Stimulated activated CD4-positive, alpha-beta T cell treated with anti-CD3 and anti-CD28 coated beads, Interleukin-1b, Interleukin-23, amount 100 ng/mL, for 1 hour (primary cell): ENCODE measurements at places on chromosomes 3 and 15.

- no peak for DNase-seq
These were observed 221.7 kb upstream of the TLE3 start for GRCh38 chr15:70319466-70319865.

DNA sequence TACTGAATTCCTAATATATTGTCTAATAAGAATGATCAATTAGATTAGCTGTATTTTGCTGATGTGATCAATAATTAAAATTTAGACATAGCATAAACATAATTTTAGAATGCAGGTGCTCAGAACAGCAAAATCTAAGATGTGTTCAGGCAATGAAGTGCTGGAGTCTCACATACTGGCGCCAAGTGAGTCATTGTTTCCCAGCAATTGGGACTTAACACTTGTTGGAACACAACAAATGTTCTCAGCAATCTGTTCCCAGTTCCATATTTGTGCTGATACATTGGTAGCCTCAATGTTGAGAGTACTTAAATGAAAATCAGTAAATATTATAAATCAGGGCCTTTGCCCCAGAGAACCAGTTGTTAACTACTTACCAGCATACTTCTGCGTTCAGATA, 619.0 kb downstream of the ROBO1 start:
- no peak for DNase-seq

GRCh38 chr3:16817197-16817596, 67.6 kb upstream of the PLCL2 start:
- no peak for DNase-seq

GRCh38 chr3:181757694-181758306, 46.1 kb downstream of the SOX2 start:
- no peak for DNase-seq

DNA sequence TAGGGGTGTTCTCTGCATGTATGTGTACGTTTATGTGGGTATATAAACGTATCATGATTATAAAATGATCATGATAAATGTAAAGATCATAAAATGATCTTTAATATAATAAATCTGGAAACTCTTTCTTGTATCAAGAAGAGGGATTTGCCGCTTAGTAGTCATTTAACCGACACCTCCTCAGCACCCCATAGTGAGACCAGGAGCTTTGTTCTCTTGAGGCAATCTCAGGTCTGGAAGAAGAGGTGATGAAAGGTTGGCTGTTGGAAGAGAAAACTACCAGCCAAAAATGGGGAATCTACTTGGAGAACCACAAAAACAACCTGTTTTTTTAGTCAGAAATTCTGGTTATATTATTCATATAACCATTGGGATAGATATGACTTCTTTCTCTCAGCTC, 38.7 kb downstream of the TGFBR2 start:
- DNase-seq, result no peak

DNA sequence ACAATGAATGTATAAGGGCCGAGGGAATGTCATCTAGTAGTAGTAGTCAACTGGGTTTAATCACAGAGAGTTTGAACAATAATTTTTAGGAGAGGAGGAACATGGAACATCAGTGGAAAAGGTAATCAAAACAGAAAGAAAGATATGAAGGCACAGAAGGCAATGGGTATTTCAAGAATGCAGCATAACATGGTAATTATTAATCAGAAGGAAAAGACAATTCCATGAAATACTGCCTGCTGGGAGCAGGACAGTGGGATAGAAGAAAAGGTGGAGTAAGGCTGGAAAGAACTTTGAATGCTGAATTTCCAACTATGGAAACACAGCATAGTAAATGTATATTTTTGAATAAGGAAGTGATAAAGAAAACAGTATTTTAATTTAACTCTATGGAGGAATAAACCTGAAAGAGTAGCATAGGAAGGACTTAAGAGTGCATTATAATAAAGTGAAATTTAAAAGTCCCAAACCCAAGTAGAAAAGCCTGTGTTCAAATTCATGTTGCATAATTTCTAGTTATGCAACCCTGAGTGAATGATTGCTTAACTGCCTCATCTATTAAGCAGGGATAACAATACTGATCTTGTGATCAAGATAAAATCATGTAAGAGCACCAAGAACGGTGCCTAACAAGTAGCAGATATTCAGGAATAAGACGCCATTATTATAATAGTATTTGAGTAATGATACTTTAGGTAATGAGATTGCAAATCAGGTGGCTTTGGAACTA, 357.7 kb downstream of the TBC1D5 start:
- no peak for DNase-seq

DNA sequence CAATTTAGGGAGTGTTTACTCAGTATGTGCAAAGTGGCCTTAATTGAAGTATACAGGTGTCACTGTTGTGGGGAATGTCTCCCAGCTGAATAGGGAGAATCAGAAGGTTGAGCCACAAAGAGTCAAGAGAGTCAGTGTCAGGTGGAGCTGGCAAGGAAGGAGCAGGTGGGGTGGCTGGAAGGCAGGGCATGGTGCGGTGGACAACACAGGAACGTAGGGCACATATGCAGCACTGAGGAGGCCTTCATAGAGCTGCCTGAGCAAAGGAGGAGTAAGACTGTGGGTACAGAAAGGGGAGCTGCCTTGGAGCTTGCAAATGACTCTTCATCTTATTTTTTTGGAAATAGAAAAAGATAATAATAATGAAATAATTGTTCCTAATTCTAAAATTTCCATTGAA, 20.0 kb downstream of the ARHGEF3 start:
- no peak for DNase-seq

DNA sequence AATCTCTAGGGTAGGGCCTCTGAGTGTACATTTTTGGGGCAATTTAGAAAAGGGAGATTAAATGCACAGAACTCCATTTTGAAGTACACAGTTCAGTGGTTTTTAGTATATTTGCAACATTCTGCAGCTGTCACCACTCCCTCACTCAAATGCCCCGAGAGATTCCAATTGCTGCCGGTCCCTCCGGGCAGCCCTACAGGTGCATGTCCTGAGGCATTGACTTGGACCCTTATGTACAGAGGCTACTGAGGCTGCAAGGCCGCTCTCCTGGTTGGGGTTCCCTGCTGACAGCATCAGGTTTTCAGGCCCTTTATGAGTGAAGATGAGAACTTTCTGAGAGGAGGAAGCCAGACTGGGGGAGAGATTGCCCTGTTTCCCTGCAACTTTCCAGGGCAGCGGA, 39.6 kb downstream of the SMAD6 start:
- DNase-seq, result no peak

- no peak for DNase-seq
These were observed 35.9 kb downstream of the ADCY5 start for GRCh38 chr3:123412811-123413604.

- no peak for DNase-seq
These were observed 177.9 kb upstream of the TLE3 start for GRCh38 chr15:70275461-70276138.

DNA sequence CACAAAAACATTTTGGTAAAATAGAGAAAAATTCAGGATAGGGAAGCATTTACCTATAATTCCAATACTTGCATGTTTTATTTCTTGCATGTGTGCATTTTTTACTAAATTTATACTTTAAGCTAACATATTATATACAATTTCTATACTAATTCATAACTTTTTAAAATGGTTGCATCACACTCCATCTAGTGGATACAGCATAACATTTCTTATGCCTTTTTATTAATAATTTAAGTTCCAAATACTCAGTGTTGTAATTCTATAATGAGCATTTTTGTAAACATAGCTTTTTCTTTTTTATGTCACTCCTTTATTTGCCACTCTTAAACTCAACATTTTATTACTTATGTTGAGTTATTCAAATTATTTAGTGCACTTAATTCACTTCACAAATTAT, 477.7 kb downstream of the ZBBX start:
- DNase-seq, result no peak

DNA sequence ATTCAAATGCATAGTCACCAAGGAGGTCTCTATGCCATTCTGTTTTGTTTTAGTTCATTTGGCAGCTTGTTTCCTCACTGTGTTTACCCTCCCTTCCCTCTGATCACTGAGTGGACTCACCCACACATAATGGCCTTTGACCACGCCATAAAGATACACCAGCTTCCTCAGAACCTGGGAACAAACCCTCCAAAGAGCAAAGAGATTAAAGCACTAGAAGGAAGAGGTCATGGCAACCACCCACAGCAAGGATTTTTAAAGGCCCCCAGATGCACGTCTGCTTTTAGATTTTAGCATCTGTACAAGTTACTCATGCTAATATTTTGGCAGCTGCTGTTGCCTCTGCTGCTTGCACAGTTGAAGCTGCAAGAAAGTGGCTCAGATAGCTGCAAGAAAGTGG, 47.9 kb upstream of the CADPS start:
- no peak for DNase-seq

GRCh38 chr3:51712963-51713362, 6.1 kb downstream of the GRM2 start:
- no peak for DNase-seq

GRCh38 chr15:51973775-51974174, 2.2 kb upstream of the LEO1 start:
- no peak for DNase-seq

DNA sequence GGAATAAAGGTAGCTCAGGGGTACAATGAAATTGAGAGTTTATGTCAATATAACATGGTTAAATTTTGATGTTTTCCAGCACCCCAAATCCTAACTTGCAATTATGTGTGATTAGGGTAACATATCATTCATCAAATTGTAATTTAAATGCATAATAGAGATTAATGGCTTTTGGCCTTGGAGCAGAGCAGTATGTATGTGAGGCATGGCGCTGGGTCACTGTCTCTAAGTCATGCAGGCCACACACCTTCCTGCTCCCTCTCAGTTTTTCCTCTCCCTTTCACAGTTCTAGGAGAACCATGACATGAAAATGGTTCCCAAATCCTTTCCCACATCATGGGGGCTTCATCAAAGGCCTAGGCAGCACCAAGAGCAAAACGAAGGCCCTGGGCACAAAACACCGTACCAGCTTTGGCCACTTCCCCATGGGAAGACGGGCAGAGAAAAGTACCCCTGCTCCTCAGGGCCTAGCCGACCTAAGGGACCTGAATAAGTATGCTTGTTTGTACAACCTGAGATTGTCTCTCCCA, 3.9 kb upstream of the SRP14 start:
- DNase-seq, result no peak

GRCh38 chr3:103803787-103804186, 1369.0 kb downstream of the ZPLD1 start:
- no peak for DNase-seq

DNA sequence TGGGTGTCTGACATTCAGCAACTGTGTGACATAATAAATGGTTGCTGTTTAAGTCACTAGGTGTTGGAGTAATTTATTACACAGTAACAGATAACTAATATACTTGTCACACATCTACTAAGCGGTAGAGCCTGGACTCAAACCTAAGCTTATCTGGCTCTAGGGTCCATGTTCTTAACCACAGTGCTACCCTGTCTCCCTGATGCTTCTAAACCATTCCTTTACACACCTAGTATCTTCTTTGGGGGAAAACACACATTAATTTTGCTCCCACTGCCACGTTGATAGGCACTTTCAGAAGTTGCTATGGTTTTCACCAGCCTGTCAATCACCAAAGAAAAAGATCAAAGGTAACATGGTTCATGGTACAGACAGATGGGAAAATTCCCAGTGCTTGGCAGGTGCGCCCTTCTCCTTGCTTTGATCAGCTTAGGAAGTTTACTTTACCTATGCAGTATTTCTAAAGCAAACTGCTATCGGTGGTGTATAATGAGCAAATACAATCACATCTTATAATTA, 150.8 kb downstream of the PDZRN3 start:
- DNase-seq, result no peak

- DNase-seq, result no peak
These were observed 68.6 kb upstream of the EIF1B start for GRCh38 chr3:40240921-40241320.
